Stimulated activated CD4-positive, alpha-beta T cell treated with anti-CD3 and anti-CD28 coated beads, TNF-alpha, amount 100 ng/mL, for 1 hour (primary cell): ENCODE measurements at places on chromosomes 1 and 21.

DNA sequence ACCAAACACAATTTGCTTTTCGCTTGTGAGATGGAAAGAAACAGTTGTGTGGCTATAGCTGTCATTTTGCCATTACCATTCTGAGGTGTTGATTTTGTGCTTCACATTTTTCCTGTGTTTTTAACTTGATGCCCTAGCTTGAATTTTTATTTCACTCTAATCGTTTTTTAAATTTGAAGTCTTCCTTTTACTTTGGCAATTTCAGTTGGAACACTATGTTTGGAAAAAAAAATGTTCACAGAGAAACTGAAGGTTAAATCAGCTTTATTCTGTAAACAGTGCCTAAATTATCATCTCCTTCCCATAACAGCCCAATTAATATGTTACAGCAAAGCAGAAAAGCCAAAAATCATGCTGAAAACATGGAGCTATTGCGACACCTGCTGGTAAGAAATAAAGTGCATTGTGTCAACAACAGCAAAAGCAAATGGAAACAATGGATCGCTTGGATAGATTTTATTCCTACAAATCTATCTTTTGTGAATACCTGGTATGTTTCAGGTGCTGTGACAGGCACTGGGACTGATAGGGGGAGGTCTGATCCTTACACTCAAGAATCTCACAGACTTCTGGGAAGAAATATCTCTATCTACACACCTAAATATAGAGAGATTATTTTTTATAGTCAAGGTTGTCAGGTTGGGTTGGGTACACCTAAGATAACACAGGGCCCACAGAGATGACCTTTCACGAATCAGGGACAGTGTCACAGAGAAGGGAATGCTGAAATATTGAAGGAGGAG is 16.2 kb upstream of the ERICH3 start:
- DNase-seq = no peak

GRCh38 chr1:225299624-225300023 is 128.2 kb downstream of the LBR start:
- no peak for DNase-seq

- no peak for DNase-seq
Measured at GRCh38 chr21:26421724-26422123, 151.4 kb downstream of the CYYR1 start.

GRCh38 chr1:35490250-35490649 is 67.0 kb downstream of the KIAA0319L start:
- DNase-seq = no peak

DNA sequence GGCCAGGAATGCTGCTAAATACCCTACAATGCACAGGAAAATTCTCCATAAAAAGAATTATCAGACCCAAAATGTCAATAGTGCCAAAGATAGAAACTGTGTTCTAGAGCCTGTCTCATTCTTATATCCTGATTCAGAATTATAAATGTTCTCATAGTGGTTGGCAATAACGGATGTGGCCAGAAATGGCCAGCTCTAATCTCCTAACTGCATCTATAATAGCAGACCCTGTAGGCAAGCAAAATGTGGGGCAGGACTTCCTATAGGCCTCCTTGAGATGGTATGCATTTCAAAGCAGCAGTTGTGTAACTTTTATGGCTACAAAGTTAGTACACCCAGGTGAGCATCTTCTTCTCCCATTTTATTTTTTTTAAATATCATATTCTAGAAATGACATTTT is 95.9 kb upstream of the SGIP1 start:
- DNase-seq = no peak

DNA sequence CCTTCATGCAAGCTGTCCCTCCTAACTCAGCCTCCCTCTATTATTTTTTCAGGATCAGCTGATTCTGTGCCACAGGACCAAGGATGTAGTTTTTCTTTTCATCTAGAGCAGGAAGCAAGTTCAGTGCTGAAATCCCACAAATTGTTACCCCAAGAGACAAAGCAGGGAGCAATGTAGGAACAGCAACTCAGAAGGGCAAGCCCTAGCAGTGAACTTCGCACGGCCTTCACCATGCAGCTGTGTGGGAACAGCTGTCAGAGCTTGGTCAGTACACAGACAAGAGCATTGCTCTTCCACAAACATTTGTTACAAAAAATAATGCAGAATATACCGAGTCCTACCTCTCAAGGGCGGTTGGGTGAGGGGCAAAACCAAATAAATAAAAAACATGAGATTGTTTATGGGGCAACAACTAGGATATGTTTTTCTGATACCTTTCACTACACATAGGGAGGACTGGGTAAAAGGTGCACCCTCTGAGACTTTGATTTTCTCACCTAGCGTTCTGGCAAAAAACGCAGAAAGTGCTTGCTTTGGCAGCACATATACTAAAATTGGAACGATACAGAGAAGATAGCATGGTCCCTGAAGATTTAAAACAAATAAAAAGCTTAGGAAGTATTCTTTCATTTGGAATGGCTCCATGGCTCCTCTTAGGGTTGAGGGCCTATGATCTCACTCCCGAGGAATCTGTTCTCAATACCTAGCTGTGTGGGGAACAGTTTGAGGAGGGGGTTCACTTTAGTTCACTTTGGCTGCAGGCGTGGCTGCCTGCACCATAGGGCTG is 37.1 kb upstream of the ANGPTL7 start:
- no peak for DNase-seq

- DNase-seq = no peak
Measured at GRCh38 chr1:212752934-212753497, 38.6 kb downstream of the NSL1 start.

GRCh38 chr1:33560680-33561079 is 88.2 kb downstream of the ZSCAN20 start:
- no peak for DNase-seq

DNA sequence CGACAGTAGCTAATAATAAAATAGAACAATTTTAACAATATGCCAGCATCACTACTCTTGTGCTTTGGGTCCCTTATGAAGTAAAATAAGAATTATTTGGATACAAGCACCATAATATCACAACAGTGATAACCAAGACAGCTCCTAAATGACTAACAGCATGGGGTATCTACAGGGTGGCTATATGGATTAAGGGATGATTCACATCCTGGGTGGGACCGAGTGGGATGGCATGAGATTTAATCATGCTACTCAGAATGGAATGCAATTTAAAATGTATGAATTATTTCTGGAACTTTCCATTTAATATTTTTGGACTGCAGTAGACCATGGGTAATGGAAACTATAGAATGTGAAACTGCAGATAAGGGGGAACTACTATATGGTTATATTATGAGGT is 28.1 kb upstream of the B3GALNT2 start:
- DNase-seq = no peak

DNA sequence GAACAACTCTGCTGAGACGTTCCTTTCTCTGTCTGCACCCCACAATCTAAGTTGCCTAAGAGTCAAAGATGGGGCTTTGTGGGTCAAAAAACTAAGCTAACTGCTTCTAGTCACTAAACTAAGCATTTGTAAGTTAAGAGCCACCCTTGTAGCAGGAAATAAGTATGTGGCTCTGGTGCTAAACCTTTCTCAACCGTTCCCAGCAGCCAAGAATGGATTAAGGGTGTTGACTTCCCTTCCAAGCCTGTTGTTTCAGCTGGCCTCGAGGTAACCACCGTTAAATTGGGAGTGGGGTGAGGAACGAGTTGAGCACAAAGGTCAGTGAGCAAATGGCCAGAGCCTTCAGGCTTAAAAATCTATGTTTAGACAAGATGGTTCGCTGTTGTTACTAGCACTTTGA is 169.1 kb downstream of the TRIM33 start:
- DNase-seq = no peak

DNA sequence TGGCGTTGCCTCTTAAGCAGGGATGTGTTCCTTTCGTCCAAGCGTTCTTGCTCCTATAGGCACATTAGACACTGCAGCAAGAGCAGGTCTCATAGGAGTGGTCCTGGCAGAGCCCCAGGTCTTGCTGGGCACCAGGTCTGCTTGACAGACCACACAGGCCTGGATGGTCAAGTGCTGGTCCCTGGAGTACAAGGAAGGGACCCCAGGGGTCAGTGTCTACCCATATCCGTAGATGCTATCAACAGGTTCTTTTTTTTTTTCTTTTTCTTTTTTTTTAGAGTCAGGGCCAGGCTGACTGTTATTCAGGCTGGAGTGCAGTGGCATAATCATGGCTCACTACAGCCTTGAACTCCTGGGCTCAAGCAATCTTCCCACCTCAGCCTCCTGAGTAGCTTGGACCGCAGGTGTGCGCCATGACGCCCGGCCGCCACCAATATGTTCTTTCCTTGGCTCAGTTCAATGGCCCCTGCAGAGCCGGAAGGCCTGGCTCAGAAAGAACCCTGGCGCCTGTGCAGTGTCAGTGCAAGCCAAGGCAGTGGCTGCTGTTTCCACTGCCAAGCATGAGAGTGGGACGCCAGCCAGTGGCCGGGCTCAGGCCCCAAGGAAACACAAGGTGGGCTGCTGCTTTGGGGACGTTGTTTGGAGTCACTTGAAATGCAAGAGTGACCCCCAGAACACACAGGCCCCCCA is 10.0 kb upstream of the TNFRSF8 start:
- no peak for DNase-seq

DNA sequence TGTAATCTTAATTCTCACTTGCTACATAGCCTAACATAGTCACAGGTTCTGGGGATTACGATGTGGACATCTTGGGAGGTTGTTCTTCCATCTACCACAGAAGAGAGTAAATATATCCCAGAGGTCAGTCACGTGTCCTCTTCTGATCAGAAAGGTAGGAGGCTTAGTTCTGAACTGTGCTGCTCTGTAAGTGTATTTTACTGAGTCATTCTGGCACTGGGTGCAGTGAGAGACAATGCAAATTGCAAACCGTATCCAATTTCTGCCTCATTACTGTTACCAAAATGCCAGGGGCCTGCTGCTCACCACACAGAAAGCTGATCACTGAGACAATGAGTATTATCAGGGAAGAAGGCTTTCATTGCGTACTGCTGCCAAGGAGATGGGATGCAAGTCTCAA is 104.0 kb downstream of the GABPA start:
- DNase-seq = no peak

DNA sequence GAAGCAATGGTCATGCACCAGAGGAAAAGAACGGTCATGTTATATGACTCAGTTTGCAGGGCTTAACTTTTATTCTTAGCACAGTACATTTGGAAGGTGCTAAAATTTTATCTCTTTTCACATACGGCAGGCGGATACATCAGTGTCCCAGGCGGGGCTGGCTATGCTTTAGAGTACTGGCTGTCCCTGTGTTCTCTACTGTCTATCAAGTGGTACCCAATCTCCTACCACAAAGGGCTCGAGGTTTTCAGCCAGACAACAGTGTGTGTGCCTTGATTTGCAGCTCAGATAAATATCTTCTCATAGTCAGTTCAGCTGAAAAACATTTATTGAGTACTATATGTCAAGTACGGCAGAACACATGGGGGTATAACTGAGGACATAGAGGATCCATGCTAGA is 65.3 kb downstream of the URB2 start:
- no peak for DNase-seq

DNA sequence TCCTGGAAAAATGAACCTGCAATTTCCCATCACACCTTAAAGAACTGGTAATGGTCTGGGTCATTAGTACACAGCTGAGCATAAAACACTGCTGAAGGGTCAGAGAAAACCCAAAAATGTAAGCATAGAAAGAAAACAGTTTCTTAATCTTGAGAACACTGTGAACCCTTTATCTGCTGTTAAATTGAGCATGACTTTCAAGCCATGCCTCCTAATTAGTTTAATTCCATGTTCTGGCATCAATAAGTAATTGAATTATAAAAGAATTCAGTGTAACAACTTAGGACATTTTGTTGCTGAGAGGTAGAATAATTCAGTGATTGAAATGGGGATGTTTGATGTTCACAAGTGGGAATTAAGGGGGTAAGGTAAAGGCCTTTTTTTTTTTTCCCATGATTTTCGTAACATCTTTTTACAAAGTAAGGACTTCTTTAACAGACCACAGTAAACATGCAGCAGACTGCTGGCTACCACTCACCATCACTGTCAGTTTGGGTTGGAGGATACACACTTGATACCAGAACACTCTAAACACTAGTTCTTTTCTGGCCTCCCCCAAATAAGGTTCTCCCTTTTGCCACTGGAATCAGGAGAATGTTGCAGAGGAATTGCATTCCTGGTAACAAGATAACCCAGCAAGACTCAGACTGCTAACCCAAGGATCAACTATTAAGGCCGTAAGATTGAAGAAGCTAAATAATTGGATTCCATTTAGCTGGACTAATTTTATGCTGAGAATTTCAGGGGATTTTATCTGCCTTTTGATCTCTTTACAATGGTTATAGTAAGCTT is 3.0 kb downstream of the RWDD3 start:
- DNase-seq = no peak

DNA sequence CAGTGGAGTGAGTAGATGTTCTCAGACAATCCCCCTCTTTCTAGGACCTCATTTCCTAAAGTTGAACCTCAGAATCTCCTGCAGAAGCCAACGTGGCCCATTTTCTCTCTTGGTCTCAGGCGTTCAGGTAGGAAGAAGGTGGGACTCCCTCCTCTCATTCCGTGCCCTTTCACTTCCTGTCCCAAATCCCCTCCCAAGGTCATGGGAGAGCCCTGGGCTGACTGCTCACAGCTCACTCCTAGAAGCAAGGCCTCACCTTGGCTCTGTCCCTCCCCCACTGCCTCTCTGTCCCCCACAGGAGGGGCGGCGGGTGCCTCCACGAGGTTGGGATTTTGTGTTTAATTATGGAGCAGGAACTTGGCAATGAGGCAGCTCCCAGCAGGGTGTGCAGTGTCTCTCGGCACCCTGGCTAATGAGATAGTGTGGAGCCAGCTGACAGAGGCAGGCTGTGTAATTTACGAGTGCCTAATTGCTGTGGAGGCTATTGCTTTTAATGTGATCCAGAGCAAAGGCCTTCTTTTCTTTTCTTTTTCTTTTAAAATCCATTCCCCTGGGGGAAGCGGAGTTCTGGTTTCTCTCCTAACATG is 9.1 kb upstream of the CDK18 start:
- DNase-seq = no peak

DNA sequence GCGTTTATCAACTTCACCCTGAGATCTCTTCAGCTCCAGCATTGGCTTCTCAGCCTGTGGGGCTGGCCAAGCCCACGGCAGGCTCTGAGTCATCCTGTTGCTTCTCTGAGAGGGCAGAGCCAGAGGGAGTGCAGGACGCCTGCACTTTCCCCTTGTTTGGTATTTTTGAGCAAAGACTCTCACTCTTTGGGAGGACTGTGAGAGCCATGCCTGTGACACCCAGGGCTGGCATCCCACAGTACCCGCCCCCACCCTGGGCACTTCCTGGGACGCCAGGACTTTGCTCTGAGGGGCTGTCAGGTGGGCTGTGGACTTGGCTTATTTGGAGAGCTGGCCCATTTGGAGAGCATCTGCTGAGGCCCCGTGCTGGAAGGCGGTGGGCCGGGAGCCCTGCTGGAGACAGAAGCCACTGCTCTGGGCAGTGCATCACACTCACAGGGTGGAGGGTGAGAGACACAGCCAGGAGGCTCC is 37.4 kb downstream of the VANGL1 start:
- DNase-seq = no peak
